ENCODE measurements at places on chromosomes 5 and 9. TPM values are rescaled to one million over a fixed set of nuclear protein-coding genes. Genes with fewer than 3 reads are reported as not detected.

DNA sequence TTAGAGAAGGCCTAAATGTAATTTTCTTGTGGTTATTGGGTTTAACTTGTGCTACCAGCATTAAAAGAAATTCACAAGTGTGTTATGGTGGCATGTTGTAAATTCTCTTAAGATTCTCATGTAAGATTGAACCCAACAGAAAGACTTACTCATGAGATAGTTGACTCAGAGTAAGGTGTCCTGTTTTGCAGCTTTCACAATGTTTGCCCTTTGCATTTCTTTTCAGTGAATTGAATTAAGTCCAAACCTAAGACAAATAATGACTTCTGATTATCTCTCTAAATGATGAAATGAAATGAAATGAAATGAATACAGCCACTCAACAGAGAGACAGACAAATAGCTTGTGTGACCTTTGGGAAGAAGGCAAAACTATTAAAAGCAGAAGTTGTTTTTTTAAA is 1696.9 kb upstream of the WWC1 start:
- DNase-seq = no peak

OR1Q1 gene
- polyA plus RNA-seq = not detected

DNA sequence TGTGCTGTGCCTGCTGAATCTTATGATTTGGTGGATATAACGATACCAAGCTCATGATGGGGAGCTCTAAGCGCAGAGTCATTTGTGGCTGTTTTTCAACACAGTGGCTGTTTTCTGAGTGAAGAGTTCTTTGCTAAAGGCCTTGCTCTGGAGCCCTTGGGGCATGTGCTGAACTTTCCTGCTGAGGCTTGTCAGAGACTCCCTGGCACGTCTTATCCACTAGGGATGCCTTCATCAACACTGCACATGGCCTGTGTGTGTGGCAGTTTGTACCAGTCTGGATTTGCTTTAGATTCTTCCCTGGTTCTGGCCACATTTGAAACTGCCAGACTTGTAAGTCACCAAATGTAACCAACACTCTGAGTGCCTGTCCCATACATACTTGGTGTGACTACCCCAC is 188.2 kb downstream of the DMRT2 start:
- DNase-seq = no peak

PCDHA1 gene
- 0.05 TPM for polyA plus RNA-seq

DNA sequence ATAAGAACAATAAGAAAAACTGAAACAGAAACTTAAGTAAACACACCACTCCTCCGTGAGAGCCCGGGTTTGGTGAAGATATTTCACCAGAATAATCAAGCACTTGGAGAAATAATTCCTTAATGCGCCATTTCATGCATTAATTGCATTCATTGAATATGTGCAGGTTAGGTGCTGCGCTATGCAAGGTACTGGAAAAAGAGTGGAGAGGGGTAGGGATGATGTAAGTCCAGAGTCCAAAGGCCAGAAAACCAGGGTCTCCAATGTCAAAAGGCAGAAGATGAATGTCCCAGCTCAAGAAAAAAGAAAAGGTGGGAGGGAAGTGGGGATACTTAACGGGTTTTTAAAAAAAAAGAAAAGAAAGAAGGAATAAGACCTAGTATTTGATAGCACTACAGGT is 669 bp upstream of the ZFP37 start:
- no peak for DNase-seq

FSD1L gene
- polyA plus RNA-seq = 2.8 TPM

GRCh38 chr9:2824564-2824963 is 19.3 kb downstream of the PUM3 start:
- DNase-seq = no peak
